ENCODE measurements at places on chromosomes 4 and X. TPM values are rescaled to one million over a fixed set of nuclear protein-coding genes. Genes with fewer than 3 reads are reported as not detected.

The ADH7 gene
- not detected for polyA plus RNA-seq

The TEC gene
- polyA plus RNA-seq = 4.0 TPM

The RAI2 gene
- 4.3 TPM for polyA plus RNA-seq

The DCAF8L2 gene
- polyA plus RNA-seq = not detected

The HSPA4L gene
- polyA plus RNA-seq = 2.6 TPM

The NLGN4X gene
- polyA plus RNA-seq = 4.2 TPM

The MEPE gene
- polyA plus RNA-seq = not detected

The STARD8 gene
- 0.91 TPM for polyA plus RNA-seq

Data from cardiac muscle cell (in vitro differentiated cells and primary cell).